H9 (cell line): ENCODE measurements at places on chromosomes 2 and 18. TPM values are rescaled to one million over a fixed set of nuclear protein-coding genes. Genes with fewer than 3 reads are reported as not detected.

SRD5A2 gene
- not detected in 2 replicates for total RNA-seq

- DNase-seq, result no peak
- H3K36me3 ChIP-seq, result peaks cover 15% of the 10 kb centered on the region
- H3K27ac ChIP-seq, result no peak overlapping the region
- H3K27me3 ChIP-seq, result no peaks in the 10 kb centered on the region
These were observed 13.9 kb downstream of the UBE2F start for GRCh38 chr2:237980751-237981150.

DNA sequence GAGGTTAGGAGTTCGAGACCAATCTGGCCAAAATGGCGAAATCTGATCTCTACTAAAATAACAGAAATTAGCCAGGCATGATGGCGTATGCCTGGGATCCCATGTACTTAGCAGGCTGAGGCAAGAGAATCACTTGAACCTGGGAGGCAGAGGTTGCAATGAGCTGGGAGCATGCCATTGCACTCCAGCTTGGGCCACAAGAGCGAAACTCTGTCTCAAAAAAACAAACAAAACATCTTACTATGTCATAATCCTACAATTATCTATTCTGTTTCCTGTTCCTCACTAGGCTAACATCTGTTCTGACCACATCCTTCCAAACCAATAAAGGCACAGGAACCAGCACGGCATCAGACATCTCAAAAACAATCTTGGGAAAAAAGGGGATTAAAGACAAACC is 361.8 kb upstream of the UBE2E3 start:
- H3K36me3 ChIP-seq, result no peaks in the 10 kb centered on the region
- no peak overlapping the region for H3K27ac ChIP-seq
- H3K27me3 ChIP-seq, result no peaks in the 10 kb centered on the region
- no peaks in the 10 kb centered on the region for H3K4me1 ChIP-seq

- H3K4me1 ChIP-seq, result no peaks in the 10 kb centered on the region
- no peak overlapping the region for H3K27ac ChIP-seq
- no peaks in the 10 kb centered on the region for H3K27me3 ChIP-seq
- no peak for DNase-seq
These were observed 39.5 kb downstream of the CYP26B1 start for GRCh38 chr2:72108121-72108520.

- peaks cover 13% of the 10 kb centered on the region for H3K36me3 ChIP-seq
- no peaks in the 10 kb centered on the region for H3K4me1 ChIP-seq
- H3K4me3 ChIP-seq, result no peak overlapping the region
These were observed 95.4 kb upstream of the FN1 start for GRCh38 chr2:215531284-215531683.
